IMR-90 (cell line): ENCODE measurements at places on chromosomes 5 and 9. TPM values are rescaled to one million over a fixed set of nuclear protein-coding genes. Genes with fewer than 3 reads are reported as not detected.
A peak's percentile ranks its signal among the peaks of the same experiment; 100 is the strongest.

GRCh38 chr5:137453483-137454080, 45.5 kb downstream of the SPOCK1 start:
- peak; percentile 51 for DNase-seq

DNA sequence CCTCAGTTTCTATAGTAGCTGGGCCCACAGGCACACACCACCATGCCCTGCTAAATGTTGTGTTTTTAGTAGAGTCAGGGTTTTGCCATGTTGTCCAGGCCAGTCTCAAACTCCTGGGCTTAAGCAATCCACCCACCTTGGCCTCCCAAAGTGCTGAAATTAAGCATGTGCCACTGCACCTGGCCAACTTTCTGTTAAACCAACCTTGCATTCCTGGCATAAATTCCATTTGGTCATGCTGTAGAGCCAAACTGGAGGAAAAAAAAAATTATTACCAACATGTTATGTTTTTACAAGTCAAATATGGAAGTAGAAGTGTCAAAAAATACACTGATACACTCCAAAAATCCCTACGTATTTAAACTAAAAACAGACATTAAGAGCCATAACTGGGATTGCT, 54.1 kb downstream of the ERMP1 start:
- no peak for DNase-seq

GRCh38 chr5:32932241-32932935, 221.3 kb downstream of the NPR3 start:
- no peak for DNase-seq

DNA sequence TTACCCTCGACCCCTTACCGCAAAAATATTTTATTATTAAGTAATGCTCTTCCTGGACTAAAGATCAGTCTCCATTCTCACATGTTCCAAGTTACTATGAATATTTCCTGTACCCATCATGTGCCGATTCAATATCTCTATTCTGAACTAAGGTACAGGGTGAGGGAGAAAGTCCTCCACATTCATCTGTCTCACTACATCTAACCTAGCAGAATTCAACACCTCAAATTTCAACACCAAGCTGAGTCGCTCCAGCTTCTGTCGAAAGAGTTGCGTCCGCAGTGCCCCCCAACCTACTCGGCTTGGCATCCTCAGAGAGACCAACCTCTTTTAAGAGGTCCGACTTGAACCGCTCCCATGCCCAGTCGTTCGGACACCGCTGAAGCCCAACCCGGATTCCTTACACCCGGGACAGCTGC, 1.0 kb downstream of the CERT1 start:
- peak; percentile 28 for DNase-seq

DNA sequence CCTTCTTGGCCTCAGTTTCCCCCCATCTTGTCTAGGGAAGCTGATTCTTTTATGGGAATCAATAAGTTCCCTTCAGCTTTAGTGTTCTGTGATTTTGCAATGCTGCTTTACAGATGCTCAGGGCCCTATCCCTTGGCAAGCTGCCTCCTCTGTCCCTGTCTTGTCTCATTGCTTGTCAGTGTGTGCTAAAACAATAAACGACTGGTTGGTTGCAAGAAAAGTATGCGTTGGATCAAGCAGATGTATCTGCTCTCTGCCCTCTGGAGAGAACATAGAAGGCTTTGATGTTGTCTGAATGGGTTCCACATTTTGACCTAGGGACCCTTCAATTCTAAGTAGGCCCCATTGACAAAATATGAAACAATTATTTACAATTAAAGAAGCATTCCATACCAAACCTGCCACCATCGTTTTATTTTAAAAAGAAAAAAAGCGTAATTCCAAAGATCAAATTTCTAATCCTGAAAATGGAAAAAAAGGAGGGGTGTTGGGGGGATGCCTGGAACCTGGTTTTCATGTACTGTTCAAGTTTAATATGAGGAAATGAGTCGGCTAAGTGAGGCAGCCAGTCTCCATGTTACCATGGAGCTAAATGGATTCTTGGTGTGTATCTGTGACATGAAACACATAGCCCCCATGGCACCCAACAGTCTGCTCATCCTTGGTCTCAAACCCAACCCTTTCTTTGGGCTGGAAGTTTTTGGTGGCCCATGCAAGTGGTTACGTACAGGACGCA, 31.2 kb upstream of the TARS1 start:
- peak; percentile 83 for DNase-seq

GRCh38 chr9:131736431-131736830, 3.4 kb downstream of the RAPGEF1 start:
- no peak for DNase-seq

The LIX1 gene
- not detected in 2 replicates for polyA plus RNA-seq

The SCGB3A2 gene
- not detected in 2 replicates for polyA plus RNA-seq

The NANS gene
- polyA plus RNA-seq = 197 and 210 TPM in 2 replicates

The RACK1 gene
- 4,263 and 4,589 TPM in 2 replicates for polyA plus RNA-seq

- no peak for DNase-seq
Observed at GRCh38 chr5:66621146-66621545, 25.0 kb downstream of the MAST4 start.

The PCDHA5 gene
- not detected in 2 replicates for polyA plus RNA-seq

- no peak for DNase-seq
Observed at GRCh38 chr5:108487951-108488350, 106.1 kb upstream of the FBXL17 start.

The PCDHGA7 gene
- 3.1 and 3.2 TPM in 2 replicates for polyA plus RNA-seq

DNA sequence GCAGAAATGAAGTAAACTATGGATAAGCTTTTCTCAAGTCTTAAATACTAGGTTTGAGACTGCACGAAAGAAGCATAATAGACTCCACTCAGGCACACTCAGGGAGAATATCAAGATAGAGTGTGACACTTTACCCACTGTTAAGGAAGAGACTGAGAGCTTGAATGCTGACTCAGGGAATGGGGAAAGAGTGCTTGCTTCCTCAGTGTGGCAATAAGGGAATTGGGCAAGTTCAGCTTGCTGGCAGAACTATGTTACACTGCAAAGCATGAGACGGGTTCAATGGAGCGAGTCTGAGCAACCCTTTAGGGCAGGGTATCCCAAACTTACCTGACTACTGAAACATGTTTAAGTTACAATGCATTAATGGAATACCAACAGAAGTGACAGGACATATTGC, 237.7 kb upstream of the MEF2C start:
- no peak for DNase-seq

The LPAR1 gene
- 171 and 201 TPM in 2 replicates for polyA plus RNA-seq

DNA sequence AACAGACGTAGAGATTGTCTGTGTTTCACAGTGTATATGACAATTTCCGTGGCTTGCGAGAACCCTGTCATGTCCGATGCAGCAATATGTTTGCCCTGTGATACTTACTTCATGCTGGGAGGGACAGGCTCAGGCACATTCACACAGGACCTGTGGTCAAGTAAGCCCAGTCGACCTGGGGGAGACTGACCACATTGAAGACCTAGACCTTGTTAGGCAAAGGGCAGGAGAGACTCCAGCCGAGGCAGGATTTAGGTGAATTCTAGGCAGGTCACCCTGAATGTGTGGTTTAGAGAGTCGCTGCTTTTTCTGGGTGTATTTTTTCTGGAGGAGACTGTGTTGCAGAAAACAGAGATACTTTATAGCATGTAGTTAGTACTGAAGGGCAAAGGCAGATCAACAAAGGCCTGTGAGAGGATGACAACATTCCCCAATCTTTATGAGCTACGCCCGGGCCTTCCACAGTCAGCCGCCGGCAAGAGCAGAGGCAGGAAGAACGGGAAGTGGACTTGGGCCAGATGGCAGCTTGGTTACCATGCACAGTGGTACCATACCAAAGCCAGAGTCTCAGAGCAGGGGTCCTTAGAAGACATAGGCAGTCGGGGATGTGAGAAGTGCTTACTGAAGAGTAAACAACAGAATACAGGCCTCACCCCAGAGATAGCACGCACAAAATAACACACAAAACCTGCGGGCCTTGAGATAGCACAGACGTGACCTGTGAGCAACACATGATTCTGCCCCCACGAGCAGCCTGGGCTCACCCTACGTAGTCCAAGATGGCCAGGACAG, 220.7 kb downstream of the CACNA1B start:
- no peak for DNase-seq

DNA sequence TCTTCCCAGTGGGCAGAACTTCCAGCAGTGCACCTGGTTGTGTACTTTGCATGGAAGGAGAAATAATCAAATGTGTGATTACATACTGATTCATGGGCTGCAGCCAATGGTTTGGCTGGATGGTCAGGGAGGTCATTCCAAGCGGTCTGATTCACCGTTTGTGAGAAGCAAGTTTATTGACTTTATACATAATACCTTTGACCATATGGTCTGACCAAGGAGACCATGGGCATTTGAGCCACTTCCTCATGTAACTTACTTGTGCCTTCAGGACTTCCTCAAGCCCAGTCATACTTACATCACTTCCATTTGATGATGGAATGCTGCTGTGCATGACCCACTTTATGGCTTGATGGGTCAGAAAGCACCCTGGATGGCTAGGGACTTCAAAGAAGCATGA, 41.1 kb downstream of the DAP start:
- peak; percentile 99 for DNase-seq

- no peak for DNase-seq
Observed at GRCh38 chr5:110544603-110545002, 181.9 kb downstream of the TMEM232 start.

GRCh38 chr5:9071074-9071473, 474.8 kb downstream of the SEMA5A start:
- DNase-seq = no peak

The CFAP157 gene
- 0.04 TPM in 1 of 2 replicates, not detected in the other for polyA plus RNA-seq

- no peak for DNase-seq
Observed at GRCh38 chr5:7088849-7089248, 307.1 kb upstream of the ADCY2 start.

GRCh38 chr5:144209361-144209760, 38.7 kb downstream of the KCTD16 start:
- DNase-seq = no peak

DNA sequence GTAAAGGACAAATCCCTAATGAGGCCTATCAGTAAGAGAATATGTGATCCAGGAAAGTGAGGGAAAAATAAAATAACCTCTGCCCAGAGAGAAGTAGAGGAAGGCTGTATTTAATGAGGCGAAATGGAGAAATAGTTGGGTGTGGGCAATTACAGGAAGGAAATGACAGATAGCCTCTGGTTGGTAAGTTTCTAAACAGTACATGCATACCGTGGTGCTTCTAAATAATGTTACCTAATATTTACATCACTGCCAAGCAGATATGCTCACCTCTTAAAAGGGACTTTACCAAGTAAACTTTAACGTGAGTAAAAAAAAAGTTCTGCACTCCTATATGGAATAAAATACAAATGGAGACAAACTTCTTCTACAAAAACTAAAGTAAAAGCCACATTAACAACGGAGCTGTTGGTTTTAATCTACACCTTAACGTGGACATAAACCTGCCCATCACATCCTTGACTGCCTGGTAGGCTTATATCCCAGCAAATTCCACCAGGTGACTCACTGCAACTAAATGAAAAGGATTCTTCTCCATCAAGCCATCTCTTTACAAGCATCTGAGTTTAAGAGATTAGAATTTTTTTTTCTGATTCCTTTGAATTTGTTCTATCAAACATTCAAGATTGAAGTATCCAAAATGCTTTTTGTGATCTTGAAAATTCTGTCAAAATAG, 12.4 kb downstream of the NFIL3 start:
- peak; percentile 47 for DNase-seq

- DNase-seq = no peak
Observed at GRCh38 chr5:53376853-53377252, 103.6 kb upstream of the FST start.

The SV2C gene
- not detected in 2 replicates for polyA plus RNA-seq

GRCh38 chr5:76952795-76953536, at the start of gene CRHBP:
Gene CRHBP, plus strand, starts transcription at chr5:76953045. Its CDS starts 90 bp downstream, at chr5:76953135.
- no peak for DNase-seq

- DNase-seq = no peak
Observed at GRCh38 chr5:149748471-149749094, 18.5 kb downstream of the PPARGC1B start.

- no peak for DNase-seq
Observed at GRCh38 chr5:108686676-108687075, 61.0 kb upstream of the FER start.

DNA sequence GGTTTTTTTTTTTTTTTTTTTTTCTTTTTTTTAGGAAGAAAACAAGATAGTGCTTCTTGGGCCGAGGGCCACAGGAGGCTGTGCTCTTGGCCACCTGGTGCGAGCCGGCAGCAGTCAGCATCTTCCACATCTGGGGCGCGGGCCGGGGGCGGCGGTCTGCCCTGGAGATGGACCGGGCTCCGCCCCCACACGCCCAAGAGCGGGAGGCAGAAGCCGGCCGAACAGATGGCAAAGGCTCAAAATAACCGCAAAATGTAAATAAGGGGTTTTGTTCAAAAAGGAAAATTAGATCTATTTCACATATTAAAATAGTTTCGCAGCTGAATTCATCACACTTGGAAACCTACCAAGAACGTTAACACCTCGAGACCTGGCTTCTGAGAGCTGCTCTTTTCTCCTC, 51.5 kb upstream of the UBAC1 start:
- DNase-seq = peak; percentile 15

- peak; percentile 4 for DNase-seq
Observed at GRCh38 chr5:74865804-74866595, at the start of gene FAM169A. Gene FAM169A, minus strand, starts transcription at chr5:74866387. Its CDS starts 24,711 bp downstream, at chr5:74841676.

The SPAAR gene
- polyA plus RNA-seq = 0.24 and 0.32 TPM in 2 replicates

The MTAP gene
- 14.1 and 15.7 TPM in 2 replicates for polyA plus RNA-seq

The CCDC183 gene
- 0.29 and 0.44 TPM in 2 replicates for polyA plus RNA-seq

The ADAMTSL1 gene
- 38.2 and 44.3 TPM in 2 replicates for polyA plus RNA-seq

The GDA gene
- not detected in 2 replicates for polyA plus RNA-seq

DNA sequence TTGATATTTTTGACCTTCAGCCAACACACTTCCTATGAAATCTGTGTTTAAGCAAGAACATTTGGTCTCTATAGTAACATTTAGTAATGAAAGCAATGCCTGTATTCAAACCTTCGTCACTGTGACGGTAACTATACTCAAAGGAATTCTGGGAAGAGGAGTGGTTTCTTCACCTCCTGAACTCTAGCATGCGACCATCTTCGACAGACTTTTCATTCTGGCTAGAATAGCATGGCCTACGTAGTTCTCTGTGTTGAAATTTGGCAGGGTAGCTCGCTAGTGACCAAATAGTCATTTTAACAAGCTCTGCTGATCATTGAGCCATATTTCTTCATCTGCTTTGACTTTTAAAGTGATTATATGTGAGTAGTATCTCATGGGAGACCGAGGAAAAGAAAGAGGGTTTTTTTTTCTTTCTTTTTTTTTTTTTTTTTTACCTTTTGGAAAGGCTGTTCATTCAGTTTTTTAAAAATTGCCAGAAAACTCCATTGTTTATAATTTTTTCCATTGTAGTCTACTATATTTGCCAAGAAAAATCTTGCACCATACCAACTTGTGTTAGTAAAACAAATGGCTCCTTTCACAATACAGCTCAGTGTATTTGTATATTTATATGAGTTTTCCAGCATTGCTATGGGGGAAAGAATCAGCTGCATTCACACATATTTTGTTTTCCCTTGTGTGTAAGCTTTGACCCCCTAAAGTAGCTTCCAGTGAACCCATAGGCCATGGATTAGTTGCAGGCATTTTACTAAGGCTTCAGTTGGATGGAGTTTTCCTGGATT, 166.8 kb downstream of the NNT start:
- DNase-seq = peak; percentile 91

The ARL15 gene
- 6.6 and 7.3 TPM in 2 replicates for polyA plus RNA-seq

The FBLL1 gene
- polyA plus RNA-seq = 0.19 and 0.29 TPM in 2 replicates

DNA sequence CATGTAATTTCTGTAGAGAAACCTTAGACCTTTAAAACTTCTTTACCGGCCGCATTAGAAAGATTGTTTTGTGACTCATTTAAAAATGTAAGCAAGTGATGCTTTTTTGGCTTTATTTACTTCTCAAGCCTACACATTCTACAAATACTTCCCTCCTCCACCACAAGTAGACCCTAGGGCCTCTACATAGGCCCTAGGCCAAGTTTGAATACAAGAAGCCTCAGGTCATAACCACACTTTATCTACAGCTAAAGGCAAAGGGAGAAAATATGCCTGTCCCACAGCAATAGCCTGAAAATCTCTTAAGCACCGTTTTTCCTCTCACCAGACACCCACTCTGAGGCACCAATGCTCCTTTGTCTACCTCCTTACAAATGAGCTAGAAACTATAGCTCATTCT, 53.9 kb downstream of the CSNK1A1 start:
- DNase-seq = peak; percentile 98
